ENCODE measurements at places on chromosomes 4 and X. TPM values are rescaled to one million over a fixed set of nuclear protein-coding genes. Genes with fewer than 3 reads are reported as not detected.

The PPP2R2C gene
- 2.8 TPM for total RNA-seq

The NWD2 gene
- 0.36 TPM for total RNA-seq

The LEF1 gene
- 20.7 TPM for total RNA-seq

The SPANXN1 gene
- not detected for total RNA-seq

The SSX4 gene
- total RNA-seq, result not detected

The ESX1 gene
- not detected for total RNA-seq

The LDOC1 gene
- 36.2 TPM for total RNA-seq

The NEXMIF gene
- 2.4 TPM for total RNA-seq

The DHX15 gene
- total RNA-seq, result 181 TPM

The PSAPL1 gene
- not detected for total RNA-seq

The CDKL2 gene
- total RNA-seq, result 1.1 TPM

The CCDC110 gene
- total RNA-seq, result 2.3 TPM

The HPGDS gene
- 4.4 TPM for total RNA-seq

The TGIF2LX gene
- not detected for total RNA-seq

The MUC7 gene
- not detected for total RNA-seq

The MCF2 gene
- total RNA-seq, result 0.68 TPM

The SULT1B1 gene
- 1.1 TPM for total RNA-seq

The CPZ gene
- total RNA-seq, result 7.4 TPM

The IL2RG gene
- 5.6 TPM for total RNA-seq

The TRAM1L1 gene
- total RNA-seq, result 4.6 TPM

The FRAS1 gene
- 12.4 TPM for total RNA-seq

The SLC34A2 gene
- total RNA-seq, result 2.5 TPM

The SMIM43 gene
- not detected for total RNA-seq

- no peak for DNase-seq
Observed at GRCh38 chr4:128381748-128382559, 94.3 kb upstream of the PGRMC2 start.

- DNase-seq, result no peak
Observed at GRCh38 chr4:102869569-102870197, 891 bp downstream of the CISD2 start.

DNA sequence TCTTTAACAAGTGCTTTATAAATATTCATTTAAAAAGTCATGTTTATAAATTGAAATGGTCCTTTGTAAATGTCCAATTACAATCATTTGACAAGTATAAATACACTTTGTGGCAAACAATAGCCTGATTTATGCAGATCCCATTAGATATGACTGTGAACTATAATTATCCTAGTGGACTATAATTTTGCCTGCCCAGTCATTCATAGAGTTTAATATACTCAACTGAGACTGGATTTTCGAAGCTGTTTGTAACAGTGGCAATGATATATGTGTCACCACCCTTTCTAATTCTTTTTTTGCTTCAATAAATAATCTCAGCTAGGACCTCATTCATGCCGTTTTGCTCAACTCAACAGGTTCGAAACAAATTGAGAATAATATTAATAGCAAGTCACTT, 732.0 kb downstream of the PCDH18 start:
- no peak for DNase-seq

DNA sequence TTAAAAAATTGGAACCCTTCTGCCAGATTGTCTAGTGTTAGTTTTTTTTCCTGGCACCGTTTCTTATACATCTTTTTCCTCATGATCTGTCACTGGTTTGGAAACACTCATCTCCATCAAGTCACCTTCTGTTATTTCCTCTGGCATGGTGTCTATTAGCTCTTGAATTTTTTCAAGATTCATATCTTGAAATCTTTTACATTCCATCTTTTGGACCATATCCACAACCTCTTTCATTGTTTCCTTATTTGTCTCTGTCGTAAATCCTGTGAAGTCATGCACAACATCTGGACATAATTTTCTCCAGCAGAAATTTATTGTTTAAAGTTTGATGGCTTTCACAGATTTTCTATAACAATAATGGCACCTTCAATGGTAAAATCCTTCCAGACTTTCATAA, 10.2 kb upstream of the TMEM185A start:
- DNase-seq, result no peak

GRCh38 chrX:132063862-132064261, 40.8 kb downstream of the STK26 start:
- DNase-seq, result no peak

DNA sequence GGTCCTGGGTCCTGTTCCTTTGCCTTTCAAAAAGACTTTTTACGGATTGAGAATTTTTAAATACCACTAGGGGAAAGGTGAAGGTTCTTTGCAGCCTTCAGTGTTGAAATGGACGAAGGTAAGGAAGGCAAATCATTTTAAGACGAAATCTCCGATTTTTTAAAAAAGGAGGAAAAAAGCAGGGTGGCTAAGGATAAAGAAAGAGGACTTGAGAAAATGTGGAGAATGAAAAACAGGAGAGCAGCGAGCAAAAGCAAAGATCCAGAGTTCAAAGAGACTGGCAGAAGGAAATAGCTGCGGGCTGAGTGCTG, 314 bp downstream of the EPHA5 start:
- no peak for DNase-seq

DNA sequence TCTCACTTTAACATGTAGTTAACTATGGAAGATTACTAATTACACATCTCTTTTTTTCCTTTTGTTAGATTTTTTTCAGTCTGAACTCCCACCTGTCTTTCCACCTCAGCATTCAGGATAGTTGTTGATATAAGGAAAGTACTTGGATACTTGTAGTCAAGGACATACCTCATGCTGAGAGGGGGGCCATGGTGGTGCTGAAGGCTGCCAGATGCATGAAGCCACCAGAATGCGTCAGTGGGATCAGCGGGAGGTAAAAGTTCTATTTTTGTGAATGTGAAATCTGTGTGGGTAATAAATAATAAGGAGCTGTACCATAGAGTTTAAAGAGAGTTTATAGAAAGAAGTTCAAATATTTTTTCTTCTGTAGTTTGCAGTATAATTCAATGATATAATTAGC, 13.1 kb upstream of the NDST4 start:
- no peak for DNase-seq

GRCh38 chr4:835148-836002, 9.4 kb upstream of the CPLX1 start:
- no peak for DNase-seq

DNA sequence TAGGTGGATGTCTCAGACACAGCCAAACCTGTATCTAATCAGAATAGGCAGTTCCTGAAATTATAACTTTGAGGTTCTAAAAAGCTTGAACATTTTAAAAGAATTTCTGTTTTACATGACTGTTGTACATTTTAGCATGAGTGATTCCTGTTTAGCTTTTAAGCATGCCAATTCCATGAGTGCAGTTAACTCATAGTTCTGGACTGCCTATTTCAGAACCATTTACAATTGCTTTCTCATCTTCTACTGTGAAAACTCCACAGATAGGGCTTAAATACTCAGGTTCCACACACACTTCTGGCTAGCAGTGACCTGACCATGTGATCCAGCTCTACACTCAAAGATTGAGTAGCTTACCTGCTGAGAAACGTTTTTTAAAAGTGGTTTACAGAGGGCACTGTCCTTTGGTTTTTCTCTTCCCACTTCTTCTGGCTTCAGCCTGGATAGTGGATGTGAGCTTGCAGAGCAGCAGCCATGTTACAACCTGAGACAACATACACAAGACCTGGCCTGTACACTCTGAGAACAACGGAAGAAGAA, 280.8 kb downstream of the ANKRD50 start:
- DNase-seq, result no peak

GRCh38 chrX:21781525-21781924, 23.6 kb upstream of the SMPX start:
- DNase-seq, result no peak

GRCh38 chrX:126701380-126701779, 118.1 kb upstream of the PRR32 start:
- DNase-seq, result no peak

DNA sequence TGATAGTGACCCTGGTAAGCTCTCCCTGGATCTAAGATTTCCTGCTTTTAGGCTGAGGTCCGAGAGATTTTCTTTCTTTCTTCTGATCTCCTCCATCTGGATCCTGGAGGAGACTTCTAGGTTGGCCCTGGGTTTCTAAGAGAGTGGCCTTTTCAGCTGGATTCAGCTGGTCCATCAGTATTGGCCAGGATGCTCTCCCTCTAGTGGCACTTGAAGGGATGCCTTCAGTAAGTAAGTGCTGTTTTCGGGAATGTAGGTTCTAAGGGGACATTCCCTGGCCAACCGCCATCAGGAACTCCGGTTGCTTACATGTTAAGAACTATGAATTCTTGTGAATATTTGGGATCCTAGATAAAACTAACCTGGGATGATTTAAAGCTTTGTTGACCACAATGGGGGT, 56.9 kb downstream of the SERTM2 start:
- no peak for DNase-seq

- no peak for DNase-seq
Observed at GRCh38 chr4:153728151-153728550, 31.7 kb downstream of the RNF175 start.

GRCh38 chr4:20356565-20356964, 104.9 kb downstream of the SLIT2 start:
- DNase-seq, result no peak

GRCh38 chr4:7843831-7844593, 95.6 kb downstream of the AFAP1 start:
- DNase-seq, result peak; percentile 73

GRCh38 chr4:114701491-114701890, 102.9 kb downstream of the UGT8 start:
- DNase-seq, result no peak

- DNase-seq, result no peak
Observed at GRCh38 chrX:20753076-20753475, 486.4 kb upstream of the RPS6KA3 start.

- no peak for DNase-seq
Observed at GRCh38 chr4:83146841-83147240, 32.3 kb upstream of the PLAC8 start.

GRCh38 chrX:140501940-140502468, 2.9 kb downstream of the SOX3 start:
- no peak for DNase-seq

DNA sequence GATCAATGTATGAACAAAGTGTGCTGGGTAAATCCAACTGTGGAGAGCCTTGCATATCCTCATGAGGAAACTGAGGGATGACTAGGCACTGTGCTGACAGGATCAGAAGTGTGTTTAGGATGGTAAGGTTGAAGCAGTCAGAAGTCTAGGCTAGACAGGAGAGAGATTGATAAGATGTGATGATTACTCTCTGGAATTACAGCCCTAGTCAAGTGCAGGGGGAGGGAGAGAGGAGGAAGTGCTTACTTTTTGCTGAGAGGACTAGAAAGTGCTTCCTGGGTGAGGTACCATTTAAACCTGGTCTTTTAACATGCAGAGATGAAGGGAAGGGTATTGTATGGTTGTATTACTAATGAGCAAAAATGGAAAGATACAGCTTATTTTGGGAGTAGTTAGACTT, 23.7 kb downstream of the FHIP1A start:
- DNase-seq, result no peak

GRCh38 chr4:153242839-153243324, 38.6 kb downstream of the TRIM2 start:
- DNase-seq, result no peak

GRCh38 chr4:151165205-151166000, 66.0 kb downstream of the RPS3A start:
- DNase-seq, result no peak

DNA sequence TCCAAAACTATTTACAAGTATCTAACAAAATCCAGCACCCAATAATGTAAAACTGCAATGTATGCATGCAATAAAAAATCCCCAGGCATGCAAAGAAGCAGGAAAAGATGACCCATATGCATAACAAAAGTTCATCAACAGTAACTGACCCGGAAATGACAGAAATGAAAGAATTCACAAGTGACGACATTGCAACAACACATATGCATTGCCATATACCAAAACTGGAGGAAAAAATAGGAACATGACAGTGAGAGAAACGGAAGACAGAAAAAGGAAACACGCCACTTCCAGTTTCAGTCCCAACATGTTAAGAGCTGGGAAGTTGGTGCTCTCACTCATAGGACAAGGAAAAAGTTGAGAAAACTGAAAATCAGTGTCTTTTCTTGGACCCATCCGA, 154.6 kb downstream of the EVC2 start:
- no peak for DNase-seq

GRCh38 chr4:71524756-71525155, 185.9 kb downstream of the SLC4A4 start:
- no peak for DNase-seq

DNA sequence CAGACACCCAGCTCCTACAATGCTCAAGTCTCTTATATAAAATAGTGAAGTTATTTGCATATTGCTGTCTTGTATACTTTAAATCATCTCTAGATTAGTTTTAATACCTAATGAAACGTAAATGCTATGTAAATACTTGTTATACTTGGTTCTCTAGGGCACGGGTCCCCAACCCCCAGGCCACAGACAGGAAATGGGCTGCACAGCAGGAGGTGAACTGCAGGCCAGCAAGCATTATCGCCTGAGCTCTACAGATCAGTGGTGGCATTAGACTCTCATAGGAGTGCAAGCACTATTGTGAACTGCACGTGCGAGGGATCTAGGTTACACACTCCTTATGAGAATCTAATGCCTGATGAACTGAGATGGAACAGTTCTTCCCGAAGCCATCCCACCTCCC, 395.9 kb upstream of the EMCN start:
- DNase-seq, result no peak

DNA sequence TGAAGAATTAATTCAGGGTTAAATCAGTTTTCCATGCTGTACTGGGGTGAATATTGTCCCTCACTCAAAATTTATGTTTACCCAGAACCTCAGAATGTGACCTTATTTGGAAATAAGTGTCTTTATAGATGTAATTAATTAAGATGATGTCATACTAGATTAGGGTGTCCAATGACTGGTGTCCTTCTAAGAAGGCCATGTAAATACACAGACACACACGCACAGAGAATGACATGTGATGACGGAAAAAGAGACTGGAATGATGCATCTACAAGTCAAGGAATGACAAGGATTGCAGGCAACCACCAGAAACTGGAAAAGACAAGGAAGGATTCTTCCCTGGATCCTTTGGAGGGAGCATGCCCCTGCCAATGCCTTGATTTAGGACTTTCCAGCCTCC, 84.6 kb upstream of the GPR34 start:
- no peak for DNase-seq

DNA sequence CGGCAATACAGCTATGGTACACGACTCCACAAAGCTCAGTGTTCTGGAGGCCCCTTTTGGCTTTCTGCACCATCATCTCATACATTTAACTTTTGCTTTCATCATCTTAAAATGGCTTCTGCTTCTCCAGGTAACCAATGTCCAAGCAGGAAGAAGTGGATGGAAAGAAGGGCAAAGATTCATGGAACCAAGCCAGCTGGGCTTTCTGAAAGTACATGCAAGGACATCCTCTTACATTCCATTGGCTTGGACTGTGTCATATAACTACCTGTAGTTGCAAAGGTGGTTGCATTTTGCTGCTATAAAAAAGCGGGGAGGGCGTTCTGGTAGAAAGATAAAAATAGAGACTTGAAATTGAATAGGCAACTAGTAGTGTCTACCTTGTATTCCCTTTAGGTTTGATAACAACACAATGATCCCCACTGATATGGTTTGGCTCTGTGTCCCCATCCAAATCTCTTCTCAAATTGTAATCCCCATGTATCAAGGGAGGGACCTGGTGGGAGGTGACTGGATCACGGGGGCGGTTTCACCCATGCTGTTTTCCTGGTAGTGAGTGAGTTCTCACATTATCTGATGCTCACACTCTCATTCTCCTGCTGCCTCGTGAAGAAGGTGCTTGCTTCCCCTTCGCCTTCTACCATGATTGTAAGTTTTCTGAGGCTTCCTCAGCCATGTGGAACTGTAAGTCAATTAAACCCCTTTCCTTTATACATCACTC, 6.7 kb upstream of the FHIP1A start:
- DNase-seq, result no peak

- DNase-seq, result no peak
Observed at GRCh38 chr4:32207456-32207855, 1487.3 kb downstream of the PCDH7 start.

Data from ureter (tissue), 1 donor.